Choroid plexus epithelial cell (primary cell): ENCODE measurements at places on chromosomes 5 and 9.

GRCh38 chr5:147701468-147701867 lies 81.1 kb downstream of the JAKMIP2 start:
- DNase-seq, result no peak

DNA sequence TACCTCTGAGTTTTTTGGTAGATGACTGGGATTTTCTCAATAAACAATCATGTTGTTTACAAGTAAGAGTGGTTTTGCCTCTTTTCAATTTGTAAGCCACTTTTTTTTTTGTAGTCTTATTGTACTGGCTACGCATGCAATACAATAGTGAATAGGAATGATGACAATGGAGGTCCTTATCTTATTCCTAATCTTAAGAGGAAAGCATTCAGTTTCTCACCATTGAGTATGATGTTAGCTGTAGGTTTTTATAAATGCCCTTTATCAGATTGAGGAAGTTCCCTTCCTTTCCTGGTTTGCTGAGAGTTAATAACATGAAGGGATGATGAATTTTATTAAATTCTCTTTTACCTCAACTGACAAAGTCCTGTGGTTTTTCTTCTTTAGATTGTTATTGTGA lies 155.2 kb downstream of the ADAMTSL1 start:
- no peak for DNase-seq

GRCh38 chr5:19902316-19902934 lies 85.6 kb downstream of the CDH18 start:
- no peak for DNase-seq

DNA sequence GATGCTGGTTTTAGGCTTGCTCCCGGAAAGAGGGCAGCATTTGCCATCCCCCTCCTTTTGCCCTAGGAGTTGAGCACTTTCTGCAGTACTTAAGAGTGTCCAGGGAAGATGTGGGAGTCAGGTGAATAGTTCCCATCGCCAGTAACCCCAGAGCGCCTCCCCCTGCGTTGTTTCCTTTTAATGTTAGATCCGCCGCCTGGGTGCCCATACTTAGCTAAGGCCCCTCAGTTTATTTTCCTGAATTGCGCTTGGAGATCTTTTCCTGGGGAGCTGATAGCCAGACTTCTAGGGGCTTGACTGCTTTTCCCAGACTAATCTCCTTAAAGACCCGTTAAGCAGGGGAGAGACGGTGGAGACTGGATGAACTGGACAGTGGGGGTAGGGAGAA lies 377 bp upstream of the PCDHAC2 start:
- no peak for DNase-seq

DNA sequence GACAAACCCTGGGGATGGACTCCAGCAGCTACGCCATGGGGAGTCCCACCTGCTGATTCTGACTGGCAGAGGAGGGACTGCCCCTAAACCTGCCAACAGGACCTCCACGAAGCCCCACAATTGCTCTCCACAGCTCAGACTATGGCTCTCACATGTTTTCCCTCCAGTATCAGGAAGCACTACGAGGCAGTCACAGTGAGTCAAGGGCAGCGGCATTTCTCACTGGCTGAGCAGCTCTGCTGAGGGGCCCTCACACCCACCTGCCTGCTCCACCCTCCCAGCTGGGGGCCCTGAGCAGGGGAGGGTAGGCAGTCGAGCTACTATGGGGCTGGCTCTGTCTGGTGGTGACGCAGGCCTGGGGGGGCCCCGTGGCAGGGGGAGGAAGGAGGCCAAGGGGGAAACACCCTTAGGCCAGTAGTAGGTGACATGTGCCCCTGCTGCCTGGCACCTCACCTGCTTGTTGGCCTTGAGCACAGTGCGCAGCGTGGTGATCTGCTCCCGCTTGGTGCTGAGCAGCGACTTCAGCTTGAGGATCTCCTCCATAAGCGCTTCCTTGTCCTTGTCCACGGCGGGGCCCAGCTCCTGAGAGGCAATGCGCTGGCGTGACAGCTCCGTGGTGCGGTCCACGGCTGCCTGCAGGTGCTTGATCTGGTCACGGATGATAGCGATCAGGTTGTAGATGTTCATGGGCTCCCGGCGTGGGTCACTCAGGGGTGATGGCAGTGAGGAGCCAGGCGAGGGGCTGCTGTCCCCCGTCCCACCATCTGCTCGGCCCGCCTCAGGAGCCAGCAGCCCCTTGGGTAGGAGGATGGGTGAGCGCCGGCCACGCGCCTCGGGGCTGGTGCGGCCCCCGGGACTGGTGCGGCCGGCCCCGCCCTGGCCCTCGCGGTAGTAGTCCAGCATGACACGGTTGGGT lies 46.3 kb downstream of the BICD2 start:
- no peak for DNase-seq

GRCh38 chr5:67462147-67462546 lies 265.5 kb upstream of the CD180 start:
- no peak for DNase-seq

GRCh38 chr9:129338724-129339430 lies 160.8 kb upstream of the IER5L start:
- DNase-seq, result peak; percentile 52

- no peak for DNase-seq
Measured at GRCh38 chr9:69175486-69175885, 1.4 kb downstream of the TJP2 start.

DNA sequence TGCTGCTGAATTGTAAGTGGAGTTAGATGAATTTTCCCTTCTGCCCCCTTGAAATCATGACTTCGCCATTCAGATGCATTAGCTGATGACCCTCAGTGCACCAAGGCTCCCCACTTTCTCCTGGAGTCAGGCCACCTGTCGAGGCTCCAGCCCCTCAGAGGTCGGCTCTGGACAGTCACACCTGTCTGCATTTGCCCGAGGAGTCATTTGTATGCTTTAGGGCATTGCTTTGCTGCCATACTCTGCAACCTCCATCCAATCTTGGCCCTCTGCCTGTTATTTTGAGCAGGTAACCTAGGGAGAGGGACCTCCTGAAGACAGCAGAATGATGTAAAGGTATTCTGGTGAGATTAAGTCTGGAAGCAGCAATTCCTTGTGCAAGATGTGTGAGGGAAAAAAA lies 144.8 kb downstream of the MACROH2A1 start:
- no peak for DNase-seq

GRCh38 chr5:122333564-122333963 lies 21.5 kb downstream of the SNCAIP start:
- DNase-seq, result no peak

GRCh38 chr5:173940269-173940668 lies 48.7 kb upstream of the C5orf47 start:
- DNase-seq, result peak; percentile 19

- DNase-seq, result no peak
Measured at GRCh38 chr5:90342576-90342975, 67.0 kb downstream of the CETN3 start.

- peak; percentile 28 for DNase-seq
Measured at GRCh38 chr5:93452255-93452654, 128.8 kb downstream of the NR2F1-AS1 start.

GRCh38 chr9:91164724-91165520 lies 196.8 kb downstream of the AUH start:
- peak; percentile 98 for DNase-seq

DNA sequence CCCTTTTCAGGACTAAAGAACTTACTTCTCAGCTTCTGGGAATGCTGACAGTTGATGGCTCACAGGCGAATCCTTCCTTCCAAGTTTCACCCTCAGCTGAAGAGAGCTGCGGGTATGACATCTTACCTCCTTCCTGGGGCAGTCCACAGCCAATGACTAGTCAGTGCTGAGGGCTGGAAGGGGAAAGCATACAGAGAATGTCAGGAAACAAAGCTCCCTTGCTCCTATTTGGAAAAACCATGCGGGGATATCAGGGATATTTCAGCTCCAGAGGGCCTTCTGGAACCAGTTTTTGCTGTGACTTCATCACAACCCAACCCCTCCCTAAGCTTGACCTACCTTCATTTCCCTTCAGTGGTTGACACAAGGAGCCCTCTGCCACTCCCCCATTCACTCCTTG lies 15.7 kb downstream of the FTMT start:
- no peak for DNase-seq

GRCh38 chr5:151454166-151454565 lies 6.8 kb downstream of the SLC36A1 start:
- DNase-seq, result no peak

DNA sequence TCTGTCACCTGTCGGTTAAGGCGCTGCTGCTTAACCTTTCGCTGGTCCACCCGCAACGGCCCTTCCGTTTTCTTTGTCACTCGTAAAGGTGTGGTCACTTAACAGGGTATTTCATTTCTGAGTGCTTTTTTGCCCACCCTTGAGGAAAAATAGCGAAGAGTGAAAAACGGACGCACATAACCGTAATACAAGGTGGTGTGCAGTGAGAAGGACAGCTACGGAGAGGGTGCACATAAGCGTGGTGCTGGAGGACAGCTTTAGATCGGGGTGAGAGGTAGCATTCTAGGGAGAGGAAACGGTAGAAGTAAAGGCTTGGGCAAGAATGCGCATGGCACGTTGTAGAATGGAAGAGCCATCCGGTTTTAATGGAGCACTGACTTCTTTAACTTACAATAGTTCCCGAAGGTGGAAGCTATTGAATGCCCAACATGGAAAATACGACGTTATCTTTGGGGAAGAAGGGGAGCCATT lies 761 bp downstream of the CCT5 start:
- DNase-seq, result peak; percentile 55

DNA sequence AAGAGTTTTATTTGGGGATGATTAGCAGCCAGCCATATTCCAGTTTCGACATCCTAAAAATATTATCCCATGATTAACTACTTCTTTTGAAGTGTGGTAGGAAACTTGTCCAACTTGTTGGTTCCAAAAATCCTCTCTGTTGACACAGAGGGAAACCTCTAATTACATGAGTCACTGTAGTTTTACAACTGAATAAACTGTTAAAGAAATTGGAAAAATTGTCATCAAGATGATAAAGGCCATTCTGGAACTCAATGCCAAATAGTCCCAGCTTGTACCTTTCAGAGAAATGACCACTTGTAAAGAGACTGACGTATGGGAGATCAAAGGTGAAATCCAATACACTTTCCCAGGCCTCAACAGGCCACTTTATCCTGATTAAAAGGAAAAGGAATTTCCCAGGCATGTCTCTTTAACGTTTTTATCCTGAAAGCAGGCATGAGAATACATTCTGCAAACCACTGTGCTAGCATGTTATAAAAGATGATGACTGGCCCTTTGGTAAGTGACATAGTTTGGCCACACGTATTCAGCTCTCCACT lies 261.6 kb downstream of the GLIS3 start:
- DNase-seq, result peak; percentile 22

DNA sequence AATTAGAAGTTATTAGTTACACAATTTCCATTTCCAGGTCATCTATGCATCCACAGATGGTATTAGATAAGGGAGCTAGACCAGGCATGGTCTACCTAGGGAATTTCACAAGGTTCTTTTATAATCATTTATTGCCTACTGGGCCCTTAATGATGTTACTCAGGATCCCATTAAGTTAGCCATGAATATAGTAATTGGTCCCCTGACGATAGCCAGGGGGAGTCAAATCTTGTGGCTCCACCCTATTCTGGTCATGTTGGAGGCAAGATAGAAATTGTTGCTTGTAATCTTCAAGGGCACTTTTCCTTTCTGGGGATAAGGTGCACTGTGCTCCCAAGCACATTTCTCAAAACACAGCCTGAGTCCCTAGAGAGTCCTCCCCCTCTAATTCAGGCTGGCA lies 14.1 kb upstream of the ELL2 start:
- no peak for DNase-seq

GRCh38 chr5:15794052-15794985 lies 294.3 kb downstream of the FBXL7 start:
- DNase-seq, result peak; percentile 64
